ENCODE measurements at places on chromosomes 2 and 18. TPM values are rescaled to one million over a fixed set of nuclear protein-coding genes. Genes with fewer than 3 reads are reported as not detected.

DNA sequence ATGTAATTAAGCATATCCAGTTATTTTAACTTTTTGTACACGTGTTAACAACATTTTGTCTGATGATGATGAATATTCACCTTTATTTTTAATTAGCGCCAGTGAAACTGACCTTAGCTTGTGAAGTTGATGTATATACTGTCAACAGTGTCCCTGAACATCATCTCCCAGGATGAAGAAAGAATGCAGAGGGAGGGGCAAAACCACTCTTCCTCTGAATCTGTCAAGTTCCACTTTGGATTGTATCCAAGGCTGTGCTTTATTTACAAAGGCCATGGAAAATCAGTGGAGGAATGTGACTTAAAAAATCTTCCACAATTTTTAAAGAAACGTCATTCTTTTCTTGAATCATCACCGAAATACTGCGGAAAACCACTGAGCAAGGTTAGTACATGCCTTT, 4.5 kb upstream of the RMDN2 start:
- H3K4me3 ChIP-seq = no peak overlapping the region
- H3K27me3 ChIP-seq = no peaks in the 10 kb centered on the region
- H3K4me1 ChIP-seq = peaks cover 13% of the 10 kb centered on the region
- H3K36me3 ChIP-seq = no peaks in the 10 kb centered on the region

DNA sequence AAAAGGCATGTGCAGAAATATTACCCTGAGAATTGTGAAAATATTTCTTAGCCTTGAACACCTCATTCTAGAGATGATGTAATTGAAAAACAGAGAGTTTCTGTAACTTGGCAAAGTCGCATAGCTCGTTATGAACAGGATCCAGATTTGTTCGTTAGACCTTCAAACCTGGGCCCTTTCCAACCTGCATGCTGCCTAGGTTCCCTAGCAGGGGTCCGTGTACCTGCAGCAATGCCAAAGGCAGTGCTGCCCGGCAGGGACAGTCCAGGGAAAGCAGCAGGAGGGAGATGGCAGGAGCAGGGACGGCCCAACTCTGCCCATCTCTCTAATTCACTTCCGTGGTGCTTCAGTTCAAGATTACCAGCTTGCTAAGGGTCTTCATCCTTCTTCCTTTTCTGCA, 12.0 kb downstream of the PIEZO2 start:
- H3K27me3 ChIP-seq = no peaks in the 10 kb centered on the region
- H3K4me3 ChIP-seq = no peak overlapping the region
- H3K27ac ChIP-seq = no peak overlapping the region
- no peaks in the 10 kb centered on the region for H3K4me1 ChIP-seq
- no peaks in the 10 kb centered on the region for H3K36me3 ChIP-seq

The STK39 gene
- 18.4 TPM for total RNA-seq

The KLHL41 gene
- 0.35 TPM for total RNA-seq

DNA sequence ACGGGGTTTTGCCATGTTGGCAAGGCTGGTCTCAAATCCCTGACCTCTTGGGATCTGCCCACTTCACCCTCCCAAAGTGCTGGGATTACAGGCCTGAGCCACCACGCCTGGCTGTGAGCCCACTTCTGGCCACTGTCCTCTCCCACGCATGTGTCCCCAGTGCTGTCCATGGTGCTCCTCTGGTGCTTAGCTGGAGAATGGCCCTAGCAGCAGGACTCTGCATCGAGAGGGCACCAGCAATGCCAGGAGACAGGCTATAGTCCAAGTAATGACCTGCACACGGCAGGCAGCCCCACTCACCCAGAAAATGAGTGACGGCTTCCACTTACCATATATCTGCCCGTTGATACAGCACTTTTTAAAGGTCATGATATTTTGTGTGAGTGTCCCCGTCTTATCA, 66.3 kb upstream of the NARS1 start:
- no peak overlapping the region for H3K4me3 ChIP-seq
- no peak for DNase-seq
- no peaks in the 10 kb centered on the region for H3K36me3 ChIP-seq
- no peaks in the 10 kb centered on the region for H3K27me3 ChIP-seq
- H3K4me1 ChIP-seq = no peaks in the 10 kb centered on the region

The GDF7 gene
- total RNA-seq = 0.10 TPM

DNA sequence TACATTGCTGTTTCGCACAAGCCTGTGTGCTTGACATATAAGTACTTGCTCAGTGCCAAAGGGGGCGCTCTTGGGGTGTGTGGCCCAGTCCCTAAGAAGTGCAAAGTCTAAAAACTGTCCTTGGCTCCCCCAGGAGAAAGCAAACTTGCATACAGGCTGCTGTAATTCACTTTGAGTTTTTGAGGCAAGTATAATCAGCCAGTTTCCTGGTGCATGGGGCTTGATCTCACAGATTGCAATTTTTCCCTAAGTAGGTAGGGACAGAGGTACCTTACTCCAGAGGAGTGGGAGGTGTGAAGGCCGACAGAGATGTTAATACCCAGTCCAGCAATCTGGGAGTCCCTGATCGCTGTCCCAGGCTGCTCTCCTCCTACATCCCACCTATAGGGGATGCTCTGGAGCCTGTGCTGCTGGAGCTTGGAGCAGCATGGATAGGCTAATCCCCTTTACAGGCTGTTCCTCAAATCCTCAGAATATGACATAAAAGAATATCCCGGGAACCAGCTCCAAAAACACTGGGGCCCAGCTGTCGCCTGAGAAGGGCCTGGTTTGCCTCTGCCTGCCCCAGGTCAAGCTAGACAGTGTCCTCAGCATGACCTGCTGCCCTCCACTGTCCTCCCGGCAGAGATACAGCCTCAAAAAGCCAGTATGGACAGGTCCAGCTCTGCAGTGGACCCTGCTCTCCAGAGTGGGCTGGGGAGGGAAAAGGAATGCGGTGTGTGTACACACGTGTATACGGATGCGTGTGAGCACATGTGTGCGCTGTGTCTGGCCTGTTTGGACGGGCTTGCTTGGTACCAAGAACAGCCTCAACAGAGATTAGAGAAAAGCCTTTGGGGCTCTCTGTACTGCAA, 136.5 kb upstream of the HAAO start:
- no peaks in the 10 kb centered on the region for H3K4me1 ChIP-seq
- no peak overlapping the region for H3K4me3 ChIP-seq
- no peak overlapping the region for H3K27ac ChIP-seq
- no peak for DNase-seq

The PRKD3 gene
- total RNA-seq = 33.8 TPM

DNA sequence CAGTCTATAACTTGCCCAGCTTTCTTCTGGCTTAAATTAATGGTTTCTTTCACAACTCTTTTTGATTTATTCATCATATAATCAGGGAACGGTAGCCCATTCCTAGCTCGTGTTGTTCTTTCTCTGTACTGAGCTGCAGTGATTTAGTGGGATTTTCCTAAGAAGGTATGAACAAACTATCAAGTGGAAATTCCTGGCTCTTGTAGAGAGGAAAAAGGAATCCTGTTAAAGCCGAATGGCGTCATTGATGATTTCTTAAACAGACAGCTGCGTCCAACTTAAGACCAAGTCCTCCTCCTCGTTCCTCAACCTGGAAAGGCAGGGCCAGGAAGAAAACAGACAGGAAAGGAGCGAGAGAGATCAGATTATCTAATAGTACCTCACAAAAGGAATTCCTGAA, 69.2 kb upstream of the CABLES1 start:
- H3K27me3 ChIP-seq = no peaks in the 10 kb centered on the region
- no peaks in the 10 kb centered on the region for H3K36me3 ChIP-seq
- H3K27ac ChIP-seq = no peak overlapping the region
- H3K4me1 ChIP-seq = peaks cover 42% of the 10 kb centered on the region
- no peak for DNase-seq

DNA sequence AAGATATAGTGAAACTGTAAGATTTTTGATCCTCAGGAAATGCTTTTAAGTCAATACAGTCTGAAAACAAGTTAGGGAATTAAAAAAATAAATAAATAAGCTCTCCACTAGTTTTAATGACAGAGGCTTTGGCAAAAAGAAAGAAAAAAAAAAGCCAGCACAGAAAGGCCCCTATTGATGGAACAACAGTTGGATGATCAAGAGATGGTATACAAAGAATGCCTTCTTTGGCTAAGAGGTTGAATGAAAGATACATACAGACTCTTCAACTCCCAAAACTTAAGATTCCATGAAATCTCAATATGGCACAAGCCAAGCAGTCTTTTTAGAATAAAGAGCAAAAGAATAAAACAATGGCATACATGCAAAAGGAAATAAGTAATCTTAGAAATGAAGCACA, 64.0 kb upstream of the GALNT5 start:
- no peaks in the 10 kb centered on the region for H3K27me3 ChIP-seq
- no peak for DNase-seq
- no peak overlapping the region for H3K4me3 ChIP-seq
- no peak overlapping the region for H3K27ac ChIP-seq
- H3K36me3 ChIP-seq = no peaks in the 10 kb centered on the region
- no peaks in the 10 kb centered on the region for H3K4me1 ChIP-seq

The KLHL14 gene
- total RNA-seq = 0.35 TPM

- no peak overlapping the region for H3K4me3 ChIP-seq
- DNase-seq = no peak
- no peaks in the 10 kb centered on the region for H3K36me3 ChIP-seq
- no peaks in the 10 kb centered on the region for H3K4me1 ChIP-seq
- H3K27ac ChIP-seq = no peak overlapping the region
Observed at GRCh38 chr2:217952409-217952808, 50.4 kb downstream of the TNS1 start.
